IPS-NIHi11 (cell line): ENCODE measurements at places on chromosomes 5 and 9.

DNA sequence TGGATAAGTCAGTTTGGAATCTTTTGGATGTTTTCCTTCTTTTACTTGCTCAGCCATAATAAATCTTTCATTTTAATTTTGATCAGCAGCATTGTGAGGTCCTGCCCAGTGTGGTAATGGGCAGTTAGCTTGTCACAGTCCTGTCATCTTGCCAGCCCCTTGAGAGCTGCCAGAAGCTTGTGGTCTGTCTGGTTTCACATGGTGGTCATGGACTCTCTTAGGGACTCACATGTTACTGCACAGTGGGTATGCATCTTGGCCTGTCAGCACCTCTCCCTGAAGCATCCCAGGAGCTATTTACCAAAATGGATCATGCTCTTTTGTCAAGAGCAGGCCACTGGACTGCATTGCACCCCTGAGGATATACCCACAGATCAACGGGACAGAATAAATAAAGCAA lies 60.3 kb downstream of the DAPK1 start:
- no peak for DNase-seq

- DNase-seq, result no peak
Observed at GRCh38 chr5:34913072-34913471, 2.2 kb downstream of the RAD1 start.

- no peak for DNase-seq
Observed at GRCh38 chr5:118185018-118185417, 803.3 kb downstream of the DTWD2 start.

GRCh38 chr5:67035098-67035740 lies 161.4 kb downstream of the CD180 start:
- DNase-seq, result no peak

- DNase-seq, result no peak
Observed at GRCh38 chr9:119483153-119483552, 113.9 kb upstream of the BRINP1 start.
